Renal cortical epithelial cell (primary cell): ENCODE measurements at places on chromosomes 4 and X. TPM values are rescaled to one million over a fixed set of nuclear protein-coding genes. Genes with fewer than 3 reads are reported as not detected.

Gene USP51
- total RNA-seq: 1.0 and 4.5 TPM in 2 replicates

Gene FAM241A
- 0.85 and 1.4 TPM in 2 replicates for total RNA-seq

Gene GALNTL6
- total RNA-seq: not detected in 2 replicates

Gene HERC5
- total RNA-seq: 4.9 and 5.7 TPM in 2 replicates

Gene NPY2R
- total RNA-seq: not detected in 2 replicates

Gene TXK
- total RNA-seq: 2.6 and 4.7 TPM in 2 replicates

Gene NDNF
- total RNA-seq: not detected in 2 replicates

Gene TSPAN6
- 56.6 and 79.7 TPM in 2 replicates for total RNA-seq

Gene MAOB
- 0.52 and 21.6 TPM in 2 replicates for total RNA-seq

Gene CRMP1
- total RNA-seq: 0.25 TPM in 1 of 2 replicates, not detected in the other

Gene TREX2
- total RNA-seq: 0.50 TPM in 1 of 2 replicates, not detected in the other

Gene AVPR2
- total RNA-seq: 0.70 and 1.0 TPM in 2 replicates

Gene RPS6KA6
- 1.2 and 10.1 TPM in 2 replicates for total RNA-seq

Gene ELMOD2
- total RNA-seq: 52.8 and 62.6 TPM in 2 replicates

Gene SLC49A3
- total RNA-seq: 3.7 and 4.3 TPM in 2 replicates

Gene RBMX
- 193 and 202 TPM in 2 replicates for total RNA-seq

Gene CDKL2
- total RNA-seq: 7.3 and 15.8 TPM in 2 replicates

Gene FAM156B
- 13.7 and 14.8 TPM in 2 replicates for total RNA-seq

Gene RRAGB
- total RNA-seq: 24.3 and 34.0 TPM in 2 replicates

Gene NDP
- total RNA-seq: 0.10 and 1.6 TPM in 2 replicates

Gene ZNF711
- total RNA-seq: 2.6 and 7.0 TPM in 2 replicates

Gene TMEM128
- total RNA-seq: 21.6 and 29.7 TPM in 2 replicates

Gene GPR34
- not detected in 2 replicates for total RNA-seq

Gene TMPRSS11F
- not detected in 2 replicates for total RNA-seq

Gene RAI2
- total RNA-seq: 0.15 TPM in 1 of 2 replicates, not detected in the other

Gene NR3C2
- total RNA-seq: 2.0 and 5.2 TPM in 2 replicates

Gene RBM10
- 44.5 and 50.2 TPM in 2 replicates for total RNA-seq

Gene BEX3
- 155 and 424 TPM in 2 replicates for total RNA-seq

Gene TCP11X2
- total RNA-seq: not detected in 2 replicates

Gene TSPAN7
- 0.89 TPM in 1 of 2 replicates, not detected in the other for total RNA-seq

Gene ARMCX4
- total RNA-seq: 0.69 and 5.5 TPM in 2 replicates

Gene KDR
- 0.17 and 0.30 TPM in 2 replicates for total RNA-seq

Gene CSAG1
- total RNA-seq: not detected in 2 replicates

Gene DMD
- 1.6 and 4.0 TPM in 2 replicates for total RNA-seq

Gene DUSP21
- not detected in 2 replicates for total RNA-seq

Gene XIAP
- 47.8 and 58.0 TPM in 2 replicates for total RNA-seq

Gene MTNR1A
- total RNA-seq: 0.10 TPM in 1 of 2 replicates, not detected in the other

Gene CPE
- total RNA-seq: 6.9 and 32.8 TPM in 2 replicates

Gene LRP2BP
- 1.3 TPM in 1 of 2 replicates, not detected in the other for total RNA-seq

Gene HS3ST1
- total RNA-seq: 7.6 and 16.9 TPM in 2 replicates

Gene NSUN7
- total RNA-seq: 2.1 and 4.5 TPM in 2 replicates

Gene TCEAL6
- not detected in 2 replicates for total RNA-seq

Gene STATH
- not detected in 2 replicates for total RNA-seq

Gene RASL11B
- total RNA-seq: 4.7 and 21.2 TPM in 2 replicates

Gene CT55
- not detected in 2 replicates for total RNA-seq
